Choroid plexus epithelial cell (primary cell): ENCODE measurements at places on chromosomes 3 and 15.

GRCh38 chr15:90085565-90085964 lies 16.7 kb downstream of the IDH2 start:
- no peak for DNase-seq

- DNase-seq, result no peak
These were observed 2.5 kb downstream of the HACD2 start for GRCh38 chr3:123582315-123582714.

DNA sequence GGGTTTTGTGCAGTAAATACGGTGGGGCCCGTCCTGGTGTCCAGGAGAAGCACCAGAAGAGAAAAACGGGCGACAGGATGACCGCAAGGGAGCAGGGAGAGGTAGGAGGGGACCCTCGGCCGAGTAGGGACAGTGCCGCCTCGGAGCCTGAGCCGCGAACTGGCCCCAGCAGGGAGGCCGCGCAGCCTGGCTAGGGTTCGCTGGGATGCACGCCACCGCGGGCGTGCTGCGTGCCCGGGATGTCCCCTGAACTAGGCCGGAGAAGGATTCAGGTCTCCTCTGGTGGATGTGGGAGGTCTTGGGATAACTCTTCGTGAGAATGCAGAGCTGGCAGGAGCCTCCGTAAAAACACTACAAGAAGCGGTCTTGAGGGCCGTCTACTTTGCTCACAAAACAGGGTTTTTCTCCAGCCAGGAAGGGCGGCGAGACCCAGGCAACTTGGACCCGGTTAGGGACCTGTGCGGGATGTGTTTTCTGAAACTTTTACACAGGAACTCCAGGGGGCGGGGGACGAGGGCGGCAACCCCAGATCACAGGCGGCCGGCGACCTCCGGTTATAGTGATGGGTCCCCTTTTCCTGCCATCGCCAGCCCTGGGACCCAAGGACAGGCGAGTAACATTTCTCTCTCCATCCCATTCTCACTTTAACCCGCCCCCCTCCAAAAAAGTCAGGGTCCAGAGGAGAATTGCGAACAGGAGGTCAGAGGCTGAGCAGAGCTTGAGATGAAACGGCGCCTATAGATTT lies 35.5 kb downstream of the NR2F2 start:
- no peak for DNase-seq

DNA sequence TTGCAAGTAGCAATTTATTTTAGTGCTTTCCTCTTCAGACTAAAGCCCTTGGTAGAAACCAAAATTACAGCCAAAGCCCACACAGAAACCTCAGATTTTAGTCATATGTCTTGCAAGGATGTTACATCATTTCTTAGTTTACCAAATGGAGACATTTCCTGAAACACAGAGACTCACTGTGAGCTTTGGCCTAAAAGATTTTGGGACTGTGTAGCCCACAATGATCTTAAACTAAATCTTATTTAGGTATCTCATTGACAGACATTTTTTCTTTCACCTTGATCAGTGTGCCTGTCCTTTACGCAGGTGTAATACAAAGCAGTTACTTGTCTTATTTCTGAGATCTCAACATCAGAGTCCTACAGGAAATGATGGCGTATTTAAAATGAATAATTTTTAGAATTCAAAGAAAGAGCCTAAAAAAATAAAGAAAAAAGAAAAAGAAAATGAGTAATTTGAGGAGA lies 27.8 kb upstream of the AP4E1 start:
- DNase-seq, result peak; percentile 78

GRCh38 chr3:146473726-146474125 lies 4.4 kb upstream of the PLSCR2 start:
- peak; percentile 87 for DNase-seq

DNA sequence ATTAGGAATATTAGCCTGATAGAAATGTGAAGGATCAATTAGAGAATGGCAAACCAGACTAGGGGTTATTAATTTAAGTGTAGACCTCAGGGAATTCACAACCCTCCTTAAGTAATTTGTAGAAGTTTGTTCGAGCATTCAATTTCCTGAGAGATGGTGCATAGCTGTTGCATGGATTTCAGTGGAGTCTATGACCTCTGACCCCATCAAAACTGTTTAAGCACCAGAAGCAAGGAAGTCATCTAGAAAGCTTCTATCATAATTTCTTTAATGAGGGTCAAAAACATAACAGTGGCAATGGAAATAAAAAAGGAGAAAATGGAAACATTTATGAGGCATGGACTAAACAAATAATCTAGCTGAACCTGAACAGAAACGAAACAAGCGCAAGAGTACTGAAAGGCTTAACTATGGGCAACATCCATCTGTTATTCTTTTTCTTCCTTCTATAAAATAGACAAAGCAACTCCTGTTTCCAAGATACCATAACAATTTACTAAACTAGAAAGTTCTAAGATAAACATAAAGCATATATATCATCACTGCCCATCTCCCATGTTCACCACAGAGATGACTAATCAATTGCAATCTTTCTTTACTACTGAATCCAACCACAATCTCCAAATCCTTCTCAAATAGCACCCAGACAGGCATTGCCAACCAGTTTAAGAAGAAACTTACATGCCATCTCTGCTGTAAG lies 151.4 kb downstream of the THRB start:
- DNase-seq, result peak; percentile 57

GRCh38 chr3:8157640-8158039 lies 344.0 kb upstream of the LMCD1 start:
- no peak for DNase-seq

DNA sequence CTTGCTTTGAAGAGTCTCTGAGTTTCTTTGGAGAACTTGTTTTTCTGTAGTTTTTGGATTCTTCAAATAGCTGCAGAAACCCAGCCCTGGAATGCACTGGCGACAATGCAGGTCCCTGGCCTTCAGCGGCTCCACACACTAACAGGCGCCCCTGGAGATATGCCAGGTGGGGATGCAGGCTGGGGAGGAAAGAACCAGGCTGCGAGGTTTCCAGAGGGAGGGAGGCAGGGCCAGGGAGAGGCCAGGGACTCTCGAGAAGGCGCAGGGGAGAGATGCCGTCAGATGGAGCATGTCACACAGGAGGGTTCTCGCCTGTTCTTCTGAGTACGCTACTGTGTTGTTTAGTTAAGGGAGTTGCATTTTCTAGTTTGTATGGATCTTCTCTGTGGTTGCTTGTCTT lies 283.1 kb downstream of the GABRG3 start:
- no peak for DNase-seq

- peak; percentile 30 for DNase-seq
These were observed 40.8 kb downstream of the BFSP2 start for GRCh38 chr3:133440652-133441051.

GRCh38 chr3:178042376-178042775 lies 493.9 kb upstream of the KCNMB2 start:
- no peak for DNase-seq

- no peak for DNase-seq
These were observed 53.3 kb downstream of the ANXA2 start for GRCh38 chr15:60344461-60344860.

- DNase-seq, result peak; percentile 39
These were observed 21.2 kb downstream of the PXK start for GRCh38 chr3:58353722-58354553.

- DNase-seq, result no peak
These were observed 499.8 kb downstream of the ROBO2 start for GRCh38 chr3:77539677-77540076.

GRCh38 chr3:119376758-119377157 lies 82.6 kb downstream of the ARHGAP31 start:
- DNase-seq, result no peak

DNA sequence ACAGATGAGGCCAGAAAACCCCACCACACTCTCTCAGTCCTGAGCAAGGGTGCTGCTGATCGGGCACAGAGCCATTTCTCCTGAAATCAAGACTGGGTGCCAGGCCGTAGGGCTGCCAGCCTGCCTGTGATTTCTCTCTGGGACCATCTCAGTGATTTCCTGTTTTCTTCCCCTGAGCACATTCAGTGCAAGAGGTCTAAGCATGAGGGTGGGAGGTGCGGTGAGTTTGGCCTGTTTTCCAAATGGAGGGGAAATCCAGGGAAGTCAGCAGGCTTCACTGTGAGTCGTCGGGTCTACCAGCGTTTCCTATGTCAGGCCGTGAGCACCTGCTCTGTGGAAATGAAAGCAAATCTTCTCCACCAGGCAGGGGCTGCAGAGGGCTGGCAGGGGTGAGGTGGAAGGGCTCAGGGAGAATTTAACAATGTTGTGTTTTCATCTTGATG lies 82.3 kb downstream of the ST6GAL1 start:
- peak; percentile 59 for DNase-seq

- no peak for DNase-seq
These were observed 17.4 kb downstream of the DIS3L start for GRCh38 chr15:66310786-66311185.

GRCh38 chr15:78088773-78089080 lies 3.6 kb upstream of the SH2D7 start:
- no peak for DNase-seq

GRCh38 chr3:13851091-13851849 lies 28.6 kb downstream of the WNT7A start:
- DNase-seq, result no peak

DNA sequence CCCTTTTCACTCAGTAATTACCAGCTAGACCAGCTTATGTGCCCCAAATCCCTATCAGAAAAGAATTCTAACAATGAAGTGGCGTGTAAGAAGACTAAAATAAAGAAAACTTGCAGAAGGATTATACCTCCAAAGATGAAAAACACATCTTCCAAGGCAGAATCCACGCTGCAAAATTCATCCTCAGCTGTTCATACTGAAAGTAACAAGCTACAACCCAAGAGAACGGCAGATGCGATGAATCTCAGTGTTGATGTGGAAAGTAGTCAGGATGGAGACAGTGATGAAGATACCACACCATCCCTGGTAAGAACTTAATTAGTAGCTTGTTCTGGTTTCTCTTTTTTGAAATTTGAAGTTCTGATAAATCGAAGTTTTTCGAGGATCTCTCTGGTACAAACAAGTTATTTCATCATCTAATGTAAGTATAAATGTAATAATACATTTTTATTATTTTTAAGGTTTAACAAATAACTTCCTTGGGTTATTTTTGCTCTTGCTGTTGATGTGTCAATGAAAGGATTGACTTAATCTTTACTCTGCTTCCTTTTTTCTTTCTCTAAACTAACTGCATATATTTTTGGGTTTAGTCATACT lies 1.4 kb downstream of the WDR76 start:
- peak; percentile 21 for DNase-seq

GRCh38 chr3:44416031-44417030 lies 61.1 kb downstream of the ZNF445 start:
- no peak for DNase-seq

- DNase-seq, result no peak
These were observed 14.1 kb upstream of the CCR8 start for GRCh38 chr3:39315420-39315819.

DNA sequence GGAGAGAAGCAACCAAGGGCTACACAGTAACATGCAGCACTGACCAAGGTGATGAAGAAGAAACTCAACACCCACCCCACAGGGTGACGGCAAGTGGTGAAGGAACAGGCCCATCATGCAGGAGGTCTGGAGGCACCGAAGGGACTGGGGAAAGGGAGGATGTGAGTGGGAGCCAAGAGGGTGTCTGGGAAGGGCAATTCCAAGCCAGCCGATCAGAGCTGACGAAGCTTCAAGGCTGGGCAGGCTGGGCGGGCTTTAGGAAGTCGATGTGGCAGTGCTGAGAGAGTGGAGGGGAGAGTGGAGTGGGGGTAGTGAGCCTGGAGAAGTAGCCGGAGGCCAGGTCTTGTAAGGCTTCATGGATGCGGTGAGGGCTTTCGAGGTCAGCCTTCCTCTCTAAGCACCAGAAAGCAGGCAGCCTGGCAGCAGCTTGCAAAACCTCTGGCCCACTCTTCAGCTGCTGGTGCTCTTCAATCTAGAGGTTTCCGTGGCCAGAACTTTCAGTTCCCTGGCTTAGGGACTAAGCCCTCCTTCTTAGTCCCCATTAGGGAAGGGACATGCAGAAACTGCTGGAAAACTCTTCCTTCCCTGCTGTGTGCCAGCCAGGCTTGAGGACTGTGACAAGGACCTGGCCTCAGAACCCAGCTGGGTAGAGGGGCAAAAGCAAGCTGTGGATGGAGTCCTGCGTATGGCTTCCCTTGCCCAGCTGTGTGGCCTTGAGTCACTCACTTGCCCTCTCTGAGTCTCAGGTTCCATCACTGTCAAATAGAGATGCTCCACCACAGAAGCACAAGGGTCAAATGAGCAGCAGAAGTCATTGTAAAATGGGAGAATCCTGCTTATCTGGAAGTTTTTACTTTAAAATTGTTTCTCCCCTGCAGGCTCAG lies 72.1 kb downstream of the TLE3 start:
- DNase-seq, result no peak

- no peak for DNase-seq
These were observed 899.8 kb downstream of the MCTP2 start for GRCh38 chr15:95131131-95131556.

GRCh38 chr3:150006794-150007193 lies 36.1 kb upstream of the PFN2 start:
- no peak for DNase-seq

DNA sequence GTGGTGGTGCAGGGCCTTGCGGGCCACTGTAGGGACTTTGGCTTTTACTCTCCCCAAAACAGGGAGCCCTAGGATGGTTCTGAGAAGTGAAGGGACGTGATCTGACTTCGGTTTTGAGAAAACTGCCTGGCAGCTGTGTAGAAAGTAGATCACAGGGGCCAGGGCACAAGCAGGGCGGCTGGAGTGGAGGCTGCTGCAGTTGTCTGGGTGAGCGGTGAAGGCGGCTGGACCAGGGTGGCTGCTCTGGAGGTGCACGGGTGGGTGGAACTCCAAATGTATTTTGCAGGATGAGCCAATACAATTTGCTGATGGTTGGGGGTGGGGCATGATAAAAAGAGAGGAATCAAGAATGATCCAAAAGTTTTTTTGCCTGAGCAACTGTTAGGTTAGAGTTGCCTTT lies 29.8 kb upstream of the TRH start:
- no peak for DNase-seq

GRCh38 chr15:59941612-59942011 lies 62.5 kb upstream of the FOXB1 start:
- DNase-seq, result no peak

DNA sequence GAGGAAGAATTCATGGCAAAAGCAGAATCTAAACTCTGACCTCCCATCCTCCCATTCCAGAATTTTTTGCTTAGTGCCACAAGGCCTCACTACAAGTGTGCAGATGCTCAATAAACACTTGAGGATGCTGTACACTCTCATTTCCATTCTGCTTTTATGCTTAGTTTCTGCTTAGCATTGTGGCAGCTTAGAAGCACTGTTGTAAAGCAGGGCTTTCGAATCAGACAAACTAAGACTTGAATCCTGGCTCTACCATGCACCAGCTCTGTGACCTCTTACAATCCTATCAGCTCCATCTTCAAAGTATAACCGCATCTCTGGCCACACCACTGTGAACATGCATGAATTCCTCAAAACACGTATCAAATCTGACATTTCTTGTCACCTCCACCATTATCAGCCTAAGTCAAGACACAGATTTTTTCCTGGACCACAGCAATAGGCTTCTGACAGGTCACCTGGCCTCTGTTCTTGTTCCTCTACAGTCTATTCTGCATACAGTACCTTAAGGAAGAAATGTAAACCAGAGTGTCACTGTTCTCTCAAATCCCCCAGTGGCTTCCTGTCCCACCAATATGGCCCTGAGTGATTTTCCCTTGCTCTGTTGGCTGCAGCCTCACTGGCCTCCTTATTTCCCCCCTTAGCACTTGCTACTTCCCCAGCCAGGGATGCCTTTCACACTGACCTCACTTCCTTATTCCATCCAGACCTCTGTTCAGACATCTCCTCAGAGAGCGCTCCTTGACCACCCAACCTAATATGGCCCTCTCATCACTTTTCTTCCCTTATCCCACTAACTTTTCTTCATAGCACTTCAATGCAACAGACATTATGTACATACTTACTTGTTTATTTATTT lies 8.1 kb upstream of the PHC3 start:
- no peak for DNase-seq

- DNase-seq, result no peak
These were observed 317.2 kb upstream of the PROK2 start for GRCh38 chr3:72102112-72102616.
